Omental fat pad (tissue), 4 donors: ENCODE measurements at places on chromosomes 2 and 18.

DNA sequence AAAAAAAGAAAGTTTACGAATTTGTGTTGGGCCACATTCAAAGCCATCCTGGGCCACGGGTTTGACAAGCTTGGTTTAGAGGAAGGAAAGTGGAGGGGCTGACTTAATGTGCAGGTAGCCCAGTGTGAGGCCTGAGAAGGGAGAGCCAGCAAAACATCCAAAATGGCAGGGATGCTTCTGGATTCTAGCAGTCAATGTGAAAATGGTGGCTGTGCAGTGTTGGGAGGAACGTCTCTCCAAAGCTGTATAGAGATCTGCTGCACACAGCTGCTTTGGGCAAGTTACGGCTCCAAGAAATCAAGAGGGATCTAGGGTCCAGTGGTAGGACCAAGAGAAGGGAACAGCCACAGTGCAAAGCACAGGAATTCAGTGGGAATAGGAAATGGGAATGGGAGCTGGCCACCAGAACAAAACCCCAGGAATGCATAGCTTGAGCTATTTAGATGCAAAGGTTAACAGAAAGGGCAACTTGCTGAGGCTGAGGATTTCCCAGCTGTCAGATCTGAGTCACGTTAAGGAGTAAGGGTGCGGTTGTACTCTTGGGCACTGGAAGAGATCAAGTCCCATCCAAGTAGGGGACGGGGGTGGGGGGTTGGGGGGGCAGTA is 70.6 kb downstream of the B3GNT2 start:
- DNase-seq, result no peak

DNA sequence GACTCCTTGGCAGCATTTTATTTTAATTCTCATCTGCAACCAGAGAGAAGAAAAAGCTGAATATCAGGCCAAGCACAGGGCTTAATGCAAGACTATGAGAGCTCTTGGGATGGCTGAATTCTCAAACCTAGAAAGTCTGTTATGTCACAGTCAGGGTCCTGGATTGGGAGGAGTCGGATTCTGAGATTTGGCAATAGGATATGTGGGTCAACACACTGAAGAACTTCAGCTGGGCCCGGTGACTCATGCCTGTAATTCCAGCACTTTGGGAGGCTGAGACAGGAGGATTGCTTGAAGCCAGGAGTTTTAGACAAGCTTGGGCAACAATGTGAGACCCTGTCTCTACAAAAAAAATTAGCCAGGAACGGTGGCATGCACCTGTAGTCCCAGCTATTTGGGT is 102.4 kb downstream of the COL3A1 start:
- DNase-seq, result no peak

- no peak for DNase-seq
These were observed 367.2 kb upstream of the KCNH7 start for GRCh38 chr2:163205589-163206254.

- DNase-seq, result no peak
These were observed 24.9 kb downstream of the GLI2 start for GRCh38 chr2:120760446-120761135.

DNA sequence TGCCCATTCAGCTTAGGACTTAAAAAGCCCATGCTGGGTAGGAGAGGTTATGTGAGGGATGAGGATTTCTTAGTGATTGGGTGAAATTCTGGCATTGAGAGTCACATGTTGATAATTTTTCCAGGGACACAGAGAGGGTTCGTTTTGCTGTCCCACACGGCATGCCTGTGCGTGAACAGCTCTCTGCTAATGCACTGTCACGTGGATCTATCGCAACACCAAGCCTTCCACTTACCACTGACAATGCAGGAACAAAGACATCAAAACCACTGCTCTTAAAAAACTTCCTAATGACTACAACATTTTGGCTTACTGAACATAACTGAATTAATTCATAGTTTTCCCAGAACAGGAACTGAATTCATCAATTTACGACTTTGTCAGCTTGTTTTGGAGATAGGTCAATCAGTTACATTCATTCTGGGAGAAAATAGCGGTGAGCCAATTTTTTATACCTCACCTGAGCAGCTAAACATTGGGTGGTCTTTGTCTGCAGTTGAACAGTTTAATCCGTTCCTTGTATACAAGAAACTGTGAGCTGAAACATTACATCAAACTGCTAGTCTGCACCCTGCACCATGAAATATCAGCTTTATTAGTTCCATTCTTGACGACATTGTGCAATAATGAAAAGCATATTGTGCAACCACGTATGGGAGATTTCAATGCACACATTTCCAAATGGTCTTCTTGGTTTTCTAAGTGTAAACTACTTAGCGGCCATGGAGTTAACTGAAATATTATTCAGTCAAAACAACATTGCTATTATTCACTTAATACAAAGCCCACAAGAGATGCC is 127.1 kb downstream of the LPIN1 start:
- DNase-seq, result no peak

- no peak for DNase-seq
These were observed 239.3 kb downstream of the FBXO15 start for GRCh38 chr18:73908323-73908722.

- DNase-seq, result no peak
These were observed 184.5 kb downstream of the BCL2 start for GRCh38 chr18:63135101-63135500.

GRCh38 chr2:24490181-24490689 is 819 bp upstream of the NCOA1 start:
- no peak for DNase-seq

GRCh38 chr2:225326969-225327368 is 72.5 kb upstream of the NYAP2 start:
- DNase-seq, result no peak

DNA sequence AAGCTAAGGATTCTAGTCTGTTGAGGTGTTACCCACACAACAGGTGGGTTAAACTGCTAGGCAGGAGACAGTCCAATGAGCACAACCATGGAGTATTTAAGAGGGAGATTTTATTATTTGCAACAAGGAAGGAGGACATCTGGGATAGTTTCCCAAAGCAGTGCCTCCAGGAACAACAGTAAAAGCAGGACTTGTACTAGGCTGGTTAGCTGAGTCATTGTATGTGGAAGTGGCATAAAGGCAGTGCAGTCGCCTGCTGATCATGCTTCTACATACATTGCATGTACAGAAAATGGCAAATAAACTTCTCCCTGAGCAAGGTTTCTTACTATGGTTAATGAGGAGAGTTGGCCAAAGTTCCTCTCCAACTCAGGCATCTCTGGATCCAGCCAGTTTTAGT is 46.1 kb upstream of the CYTIP start:
- no peak for DNase-seq

- DNase-seq, result no peak
These were observed 4.9 kb downstream of the CEP192 start for GRCh38 chr18:12995952-12996477.

DNA sequence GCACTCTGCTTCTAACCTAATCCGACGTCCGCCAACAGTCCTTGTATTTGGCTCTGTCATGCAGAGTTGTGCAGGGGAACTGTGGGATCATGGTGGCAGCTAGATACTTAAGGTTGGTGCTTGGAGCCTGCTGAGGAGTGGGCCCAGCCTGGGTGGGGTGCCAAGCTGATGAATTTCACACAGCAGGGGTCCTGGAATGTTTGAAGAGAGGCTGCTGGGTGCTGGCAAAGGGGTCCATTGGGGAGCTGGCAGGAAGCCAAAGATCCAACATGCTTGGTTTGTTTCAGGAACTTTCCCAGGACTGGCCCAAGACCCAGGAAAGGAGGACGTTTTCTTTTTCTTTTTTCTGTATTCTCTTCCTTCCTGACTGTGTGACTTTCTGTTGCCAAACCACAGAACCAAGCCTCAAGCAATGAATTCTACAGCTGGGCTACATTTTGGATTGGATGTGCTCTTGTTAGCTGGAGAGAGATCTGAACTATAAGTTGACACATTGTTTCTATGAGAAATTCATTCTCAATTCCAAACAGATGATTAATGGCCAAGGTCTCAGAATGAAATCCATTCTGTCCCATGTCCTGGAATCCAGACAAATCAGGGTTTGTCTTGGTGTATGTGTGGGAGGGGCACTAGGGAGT is 49.9 kb downstream of the DHRS9 start:
- DNase-seq, result no peak

DNA sequence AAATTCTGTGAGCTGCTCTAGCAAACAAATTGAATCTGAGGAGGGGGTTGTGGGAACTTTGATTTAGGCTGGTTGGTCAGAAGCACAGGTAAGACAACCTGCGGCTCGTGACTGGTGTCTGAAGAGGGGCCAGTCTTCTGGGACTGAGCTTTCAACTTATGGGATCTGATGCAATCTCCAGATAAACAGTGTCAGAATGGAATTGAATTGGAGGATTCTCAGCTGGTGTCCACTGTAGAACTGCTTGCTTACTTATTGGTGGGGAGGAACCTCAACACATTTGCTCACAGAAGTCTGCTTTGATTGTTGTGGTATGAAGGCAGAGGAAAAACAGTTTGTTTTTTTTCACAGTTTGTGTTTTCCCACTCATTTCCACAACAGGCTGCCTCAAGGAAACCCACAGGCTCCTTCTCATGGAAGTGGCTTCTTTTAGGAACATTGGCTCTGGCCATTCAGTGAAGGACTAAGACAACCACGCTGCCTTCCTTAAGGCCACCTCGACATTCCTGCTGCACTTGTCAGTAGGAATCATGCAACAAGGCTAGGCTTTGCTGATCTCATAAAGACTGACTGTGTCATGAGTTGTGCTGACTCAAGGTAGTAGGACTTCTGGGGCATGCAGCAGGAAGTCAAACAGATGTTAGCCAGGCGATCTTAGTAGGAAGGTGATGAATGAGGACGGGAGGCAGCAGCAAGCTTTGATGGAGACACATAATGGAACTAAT is 104.7 kb downstream of the TSN start:
- DNase-seq, result no peak

GRCh38 chr2:180258041-180258537 is 251.0 kb upstream of the CWC22 start:
- DNase-seq, result no peak

DNA sequence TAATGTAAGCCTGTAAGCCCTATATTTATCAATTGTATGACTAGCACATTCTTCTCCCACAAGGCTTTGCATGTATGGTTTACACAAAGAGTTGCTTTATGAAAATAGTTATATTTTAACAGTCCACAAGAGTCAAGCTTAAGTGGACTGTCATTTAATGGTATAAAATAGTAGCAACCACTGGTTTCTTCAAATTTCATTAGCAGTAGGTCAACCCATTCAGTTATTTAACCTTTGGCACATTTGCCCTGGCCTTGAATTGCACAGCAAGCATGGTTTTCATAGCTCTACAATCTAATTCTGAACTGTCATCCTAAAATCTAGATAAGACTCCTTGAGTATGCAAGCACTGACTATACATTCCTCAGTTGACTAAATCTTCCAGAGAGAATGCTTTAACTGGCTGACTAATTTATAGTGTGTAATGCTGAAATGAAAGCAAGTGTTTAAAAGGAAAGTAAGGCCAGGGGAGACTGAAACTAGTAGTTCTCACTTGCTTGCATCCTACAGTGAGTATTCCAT is 1.8 kb downstream of the DPP4 start:
- no peak for DNase-seq

DNA sequence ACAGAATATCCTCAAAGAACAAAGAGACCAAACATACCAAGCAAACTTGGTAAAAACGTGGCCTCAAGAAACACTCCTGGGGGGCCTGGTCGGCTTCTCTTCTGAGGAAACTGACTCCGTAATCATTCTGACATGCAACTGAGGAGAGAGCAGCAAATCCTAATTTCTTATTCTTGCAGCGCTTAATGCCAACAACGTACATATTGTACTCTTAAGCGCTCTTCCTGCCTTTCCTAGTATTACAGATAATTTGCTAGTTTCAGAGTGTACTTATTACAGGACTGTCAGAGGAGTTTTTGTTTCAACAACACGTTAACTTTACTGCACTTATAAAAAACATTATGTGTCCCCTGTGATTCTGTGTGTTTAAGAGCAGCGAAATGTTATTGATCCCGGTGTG is 64.9 kb downstream of the ZNF521 start:
- DNase-seq, result no peak

DNA sequence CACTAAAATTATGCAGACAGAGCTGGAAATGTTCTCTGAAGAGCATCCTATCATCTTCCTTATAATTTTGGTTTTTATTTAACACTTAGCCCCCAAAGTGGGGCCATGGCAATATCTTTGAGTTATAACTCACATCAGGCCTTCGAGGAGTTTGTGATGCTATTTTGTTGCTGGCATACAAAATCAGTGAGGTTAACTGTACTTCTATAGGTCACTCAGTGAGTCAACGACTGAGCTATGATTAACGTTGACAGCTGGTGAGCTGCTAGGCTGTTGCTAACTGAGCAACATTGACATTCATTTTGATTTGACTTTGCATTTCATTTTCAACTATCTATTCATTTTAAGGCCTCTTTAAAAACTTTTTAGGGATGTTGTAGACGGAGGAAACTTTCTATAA is 50.0 kb downstream of the GPD2 start:
- DNase-seq, result no peak

- no peak for DNase-seq
These were observed 486.1 kb upstream of the UBE2E3 start for GRCh38 chr2:180494286-180494685.

DNA sequence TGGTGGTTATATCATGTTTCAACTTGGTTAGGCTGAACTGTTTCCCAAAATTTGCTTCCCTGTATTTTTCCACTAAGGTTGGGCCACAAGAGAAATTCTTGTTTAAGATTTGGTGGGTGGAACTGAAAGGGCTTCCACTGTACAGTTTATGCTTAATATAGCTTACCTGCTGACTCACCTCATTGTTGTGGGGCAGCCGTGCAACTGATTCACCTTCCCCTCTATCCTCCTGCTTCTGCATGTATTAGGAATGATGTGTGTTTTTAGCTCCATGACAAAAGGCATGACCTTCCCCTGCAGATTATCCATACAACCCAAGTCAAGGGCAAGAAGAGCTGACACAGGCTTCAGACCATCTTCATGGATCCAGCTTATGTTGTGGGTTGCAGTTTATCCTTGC is 98.4 kb upstream of the GULP1 start:
- DNase-seq, result no peak

- no peak for DNase-seq
These were observed 27.0 kb downstream of the SLC40A1 start for GRCh38 chr2:189553504-189554088.

DNA sequence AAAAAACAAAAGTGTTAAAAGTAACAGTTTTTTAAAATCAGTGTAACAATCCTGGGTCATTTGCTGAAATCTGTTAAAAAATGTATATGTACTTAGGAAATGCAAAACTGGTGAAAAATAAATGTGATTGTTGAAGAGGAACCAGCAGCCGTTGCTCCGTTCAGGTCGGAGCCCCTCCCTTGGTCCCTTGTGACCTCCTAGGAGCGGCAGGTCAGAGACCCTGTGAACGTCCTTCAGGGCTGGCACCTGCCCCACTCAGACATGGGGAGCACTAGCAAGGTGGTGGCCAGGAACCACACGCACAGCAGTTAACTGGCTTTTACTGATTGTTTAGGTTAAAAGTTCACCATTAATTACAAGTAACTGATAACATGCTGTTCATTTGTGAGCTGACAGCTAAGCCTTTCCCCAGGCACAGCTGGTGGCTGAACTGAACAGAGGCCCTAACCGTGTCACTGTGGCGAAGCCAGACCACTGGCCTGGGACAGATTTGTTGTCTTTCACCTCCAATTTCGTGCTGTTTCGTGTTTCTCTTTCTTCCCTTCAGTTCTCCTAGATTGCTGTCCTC is 159.2 kb upstream of the ALKAL2 start:
- DNase-seq, result no peak

GRCh38 chr2:126906781-126907180 is 8.1 kb downstream of the TEX51 start:
- no peak for DNase-seq
